ENCODE measurements at places on chromosomes 6 and 20.

- DNase-seq: no peak
Measured at GRCh38 chr6:108556866-108557493, 3.7 kb upstream of the FOXO3 start.

GRCh38 chr6:150263765-150264404 is 104.9 kb upstream of the IYD start:
- DNase-seq: no peak

DNA sequence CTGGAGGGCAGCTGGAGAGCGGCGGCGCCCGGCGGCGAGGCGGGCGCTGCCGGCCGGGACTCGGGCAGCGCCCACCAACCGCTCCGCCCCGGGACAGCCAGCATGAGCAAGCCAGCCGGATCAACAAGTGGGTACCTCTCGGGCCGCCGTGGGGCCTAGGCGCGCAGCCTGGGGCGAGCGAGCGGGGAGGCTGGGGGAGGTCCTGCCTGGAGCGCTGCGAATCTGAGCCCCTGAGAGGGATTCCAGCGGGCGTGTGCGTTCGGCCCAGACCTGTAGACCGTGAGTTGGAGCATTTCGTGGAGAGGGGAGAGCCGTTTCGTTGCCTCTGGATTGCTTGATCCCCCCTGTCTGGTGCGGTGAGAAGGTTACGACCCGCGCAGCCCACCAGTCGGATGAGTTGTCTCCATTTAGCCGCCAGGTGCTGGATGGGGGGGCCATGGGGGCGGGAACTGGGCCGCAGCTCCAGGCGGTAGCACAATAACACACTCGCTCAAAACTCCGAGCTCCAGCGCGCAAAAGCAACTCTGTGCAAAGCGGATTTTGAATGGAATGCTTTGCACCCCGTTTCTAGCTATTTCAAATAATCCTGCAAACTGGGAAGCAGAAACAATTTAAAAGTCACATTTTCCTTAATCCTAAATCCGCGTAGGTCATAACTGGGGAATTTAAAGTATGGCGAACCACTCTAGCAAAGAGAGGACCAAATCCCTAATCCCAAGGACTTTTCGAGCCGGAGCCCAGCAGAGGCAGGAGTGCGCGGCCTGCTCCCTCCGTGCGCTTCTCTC is 1.0 kb downstream of the NR2E1 start:
- no peak for DNase-seq

GRCh38 chr6:7073082-7073820 is 34.5 kb upstream of the RREB1 start:
- DNase-seq: no peak

DNA sequence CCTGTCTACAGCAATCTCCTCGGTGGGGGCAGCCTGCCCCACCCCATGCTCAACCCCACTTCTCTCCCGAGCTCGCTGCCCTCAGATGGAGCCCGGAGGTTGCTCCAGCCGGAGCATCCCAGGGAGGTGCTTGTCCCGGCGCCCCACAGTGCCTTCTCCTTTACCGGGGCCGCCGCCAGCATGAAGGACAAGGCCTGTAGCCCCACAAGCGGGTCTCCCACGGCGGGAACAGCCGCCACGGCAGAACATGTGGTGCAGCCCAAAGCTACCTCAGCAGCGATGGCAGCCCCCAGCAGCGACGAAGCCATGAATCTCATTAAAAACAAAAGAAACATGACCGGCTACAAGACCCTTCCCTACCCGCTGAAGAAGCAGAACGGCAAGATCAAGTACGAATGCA is 19.4 kb downstream of the PRDM1 start:
- DNase-seq: no peak

DNA sequence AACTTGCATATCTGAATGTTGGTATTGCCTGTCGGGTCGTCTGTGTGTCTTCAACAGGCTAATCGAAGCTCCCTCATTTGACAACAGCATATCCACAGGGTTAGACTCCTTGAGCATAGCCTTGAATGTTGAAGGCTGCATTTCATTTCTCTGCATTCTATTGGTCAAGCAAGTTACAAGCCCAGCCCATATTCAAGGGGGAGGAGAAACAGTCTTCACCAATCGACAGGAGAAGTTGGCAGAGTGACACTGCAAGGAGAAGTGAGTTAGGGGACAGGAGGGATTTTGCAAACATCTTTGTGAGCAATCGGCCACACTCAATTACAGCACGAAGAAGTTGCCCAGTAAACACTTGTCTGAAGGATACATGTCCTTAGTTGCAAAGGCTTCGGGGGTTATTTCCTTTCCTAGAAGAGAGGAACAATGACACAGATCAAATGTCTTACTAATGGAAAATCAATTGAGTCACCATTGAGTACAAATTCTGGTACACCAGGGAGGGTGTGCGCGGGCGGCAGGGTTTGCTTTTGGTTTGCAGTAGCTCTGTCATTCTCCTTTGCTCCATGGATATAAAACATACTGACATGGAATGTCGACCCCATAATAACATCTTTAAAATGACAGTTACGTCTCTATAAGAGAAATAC is 60.6 kb upstream of the NT5E start:
- DNase-seq: no peak

DNA sequence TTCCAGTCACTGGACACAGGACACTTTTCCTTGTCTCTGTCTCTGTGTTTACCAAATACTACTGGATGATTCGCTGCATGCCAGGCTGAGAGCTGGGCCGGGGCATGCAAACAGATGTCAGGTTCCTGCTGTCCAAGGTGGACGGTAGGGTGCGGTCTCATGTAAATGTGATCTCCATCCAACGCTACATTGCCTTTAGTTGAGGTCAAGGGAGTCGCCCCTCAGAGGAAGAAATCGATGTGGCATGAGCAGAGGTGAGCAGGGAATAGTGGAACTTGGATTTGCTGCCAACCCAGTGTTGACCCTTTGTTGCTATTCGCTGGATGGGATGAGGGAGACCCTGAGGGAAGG is 9.8 kb upstream of the TOX2 start:
- no peak for DNase-seq
